ENCODE measurements at places on chromosomes 1 and 21.
A peak's percentile ranks its signal among the peaks of the same experiment; 100 is the strongest.

DNA sequence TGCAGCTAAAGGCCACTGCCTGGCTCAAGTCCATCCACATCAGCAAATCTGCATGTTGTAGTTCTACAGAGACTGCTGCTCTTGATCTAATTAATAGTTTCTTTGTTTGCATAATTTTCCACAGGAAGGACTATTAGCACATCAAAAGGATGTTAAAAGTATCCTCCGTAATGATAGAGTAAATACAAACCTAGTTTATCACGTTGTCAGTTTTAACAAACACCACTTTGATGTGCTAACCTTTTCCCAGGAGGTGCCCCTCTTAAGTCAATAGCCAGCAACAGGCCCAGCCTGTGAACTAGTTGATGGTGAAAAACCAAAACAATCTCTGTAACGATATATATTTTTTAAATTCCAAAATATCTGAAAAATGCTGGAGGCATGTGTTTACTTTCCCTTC is 64.2 kb upstream of the SLC22A15 start:
- no peak for DNase-seq

DNA sequence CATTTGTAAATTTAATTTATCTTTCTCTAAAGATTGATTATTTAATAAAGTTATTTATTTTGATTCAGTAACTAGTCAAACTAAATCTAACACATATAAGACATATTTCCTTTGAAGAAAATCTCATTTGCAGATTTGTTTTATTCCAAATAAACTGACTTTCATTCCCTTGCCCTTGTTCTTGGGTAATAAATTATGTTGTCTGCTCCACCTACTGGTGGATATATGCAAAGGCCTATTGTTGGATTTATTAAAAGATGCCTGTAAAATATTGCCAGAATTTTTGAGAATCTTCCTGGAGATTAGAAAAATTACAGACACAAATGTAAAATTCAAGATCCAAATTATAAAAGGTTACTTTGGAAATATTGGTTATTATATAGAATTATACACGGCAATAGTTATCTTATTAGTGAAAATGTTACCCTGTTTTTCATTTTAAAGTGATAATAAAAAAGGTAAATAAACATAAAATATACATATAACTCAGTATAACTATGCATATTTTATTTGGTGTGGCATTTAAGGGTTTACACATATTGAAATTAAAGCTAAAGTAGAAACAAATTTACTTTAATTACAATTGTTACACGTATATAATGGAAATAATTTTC is 116.1 kb downstream of the SPATA17 start:
- no peak for DNase-seq

DNA sequence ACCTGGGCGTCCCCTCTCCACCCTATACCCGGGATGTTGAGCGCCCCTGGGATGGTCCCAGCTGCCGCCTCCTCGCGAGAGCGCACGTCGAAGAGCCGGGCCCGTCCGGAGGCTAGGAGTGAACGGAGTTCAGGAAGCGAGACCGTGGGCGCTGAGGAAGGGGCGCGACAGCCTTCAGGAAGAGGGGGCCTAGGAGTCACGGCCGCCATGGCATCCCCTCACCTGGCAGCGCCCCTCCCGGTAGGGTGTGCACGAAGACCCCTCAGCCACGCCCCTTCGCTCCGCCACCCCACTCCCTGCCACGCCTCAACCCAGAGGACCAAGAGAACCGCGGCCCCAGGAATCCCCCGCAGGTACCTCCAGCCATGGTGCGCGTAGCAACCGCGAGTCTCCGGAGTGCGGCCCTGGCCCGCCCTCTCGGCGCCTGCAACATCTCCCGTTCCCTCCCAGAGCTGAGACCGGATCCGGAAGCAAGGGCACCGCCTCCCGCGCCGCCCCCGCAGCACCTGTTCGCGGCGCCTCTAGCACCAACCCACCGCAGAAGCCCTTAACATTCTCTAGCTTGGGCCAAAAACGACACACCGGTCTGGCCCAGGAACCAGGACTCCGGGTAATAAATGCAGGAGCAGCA is at the start of gene TSTD1:
Gene TSTD1 (minus strand): TSS at position 442 of the 631 bp plus-strand sequence. CDS start 75 bp downstream, at position 367.
- DNase-seq, result peak; percentile 84

GRCh38 chr1:210525716-210526454 is 197.2 kb downstream of the HHAT start:
- peak; percentile 13 for DNase-seq

- DNase-seq, result peak; percentile 94
Observed at GRCh38 chr1:59669752-59670312, 144.9 kb upstream of the HOOK1 start.

GRCh38 chr1:48026701-48027532 is 29.7 kb upstream of the TRABD2B start:
- no peak for DNase-seq

DNA sequence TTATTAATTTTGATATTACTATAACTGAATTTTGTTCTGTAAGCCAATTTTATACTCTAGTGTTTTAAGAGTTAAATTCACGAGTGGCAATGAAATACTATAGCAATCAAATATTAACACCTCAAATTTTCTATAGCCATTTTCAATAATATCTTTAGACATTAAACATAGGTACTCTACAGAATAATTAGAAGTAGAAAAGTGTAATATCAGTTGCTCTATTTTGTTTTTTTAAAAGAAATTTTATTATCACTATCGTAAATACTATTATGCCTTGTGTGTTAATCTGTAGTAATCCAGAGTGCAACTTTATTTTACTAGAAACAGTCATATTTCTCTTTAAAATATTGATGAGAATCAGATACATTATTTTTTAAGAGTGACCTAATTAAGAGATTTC is 691.2 kb downstream of the USP25 start:
- DNase-seq, result no peak

DNA sequence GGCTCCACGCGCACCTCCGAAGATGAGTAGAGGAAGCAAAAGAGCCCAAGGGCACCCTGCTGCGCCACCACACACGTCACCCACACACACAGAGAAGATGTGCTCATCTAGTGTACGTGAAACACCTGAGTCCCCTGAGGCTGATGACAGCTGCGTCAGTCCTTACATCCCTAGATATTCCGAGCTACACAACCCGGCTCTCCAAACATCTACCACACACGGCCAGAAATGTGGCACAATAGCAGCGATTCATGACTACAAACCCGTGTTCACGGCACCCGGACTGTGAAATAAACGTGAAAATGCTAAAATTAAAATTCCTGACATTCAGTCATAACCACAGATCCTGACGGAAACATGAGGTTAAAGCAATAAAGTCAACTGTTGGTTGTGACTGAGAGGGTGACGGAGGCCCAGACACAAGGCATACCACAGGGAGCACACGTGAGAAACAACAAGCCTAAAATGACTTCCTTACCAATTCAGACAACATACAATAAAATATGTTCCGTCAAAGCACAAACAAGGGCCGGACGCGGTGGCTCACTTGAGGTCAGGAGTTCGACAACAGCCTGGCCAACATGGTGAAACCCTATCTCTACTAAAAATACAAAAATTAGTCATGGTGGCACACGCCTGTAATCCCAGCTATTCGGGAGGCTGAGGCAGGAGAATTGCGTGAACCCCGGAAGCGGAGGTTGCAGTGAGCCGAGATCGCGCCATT is 7.3 kb downstream of the SSU72 start:
- no peak for DNase-seq

- peak; percentile 5 for DNase-seq
Observed at GRCh38 chr1:95888941-95889390, 655.0 kb downstream of the RWDD3 start.

DNA sequence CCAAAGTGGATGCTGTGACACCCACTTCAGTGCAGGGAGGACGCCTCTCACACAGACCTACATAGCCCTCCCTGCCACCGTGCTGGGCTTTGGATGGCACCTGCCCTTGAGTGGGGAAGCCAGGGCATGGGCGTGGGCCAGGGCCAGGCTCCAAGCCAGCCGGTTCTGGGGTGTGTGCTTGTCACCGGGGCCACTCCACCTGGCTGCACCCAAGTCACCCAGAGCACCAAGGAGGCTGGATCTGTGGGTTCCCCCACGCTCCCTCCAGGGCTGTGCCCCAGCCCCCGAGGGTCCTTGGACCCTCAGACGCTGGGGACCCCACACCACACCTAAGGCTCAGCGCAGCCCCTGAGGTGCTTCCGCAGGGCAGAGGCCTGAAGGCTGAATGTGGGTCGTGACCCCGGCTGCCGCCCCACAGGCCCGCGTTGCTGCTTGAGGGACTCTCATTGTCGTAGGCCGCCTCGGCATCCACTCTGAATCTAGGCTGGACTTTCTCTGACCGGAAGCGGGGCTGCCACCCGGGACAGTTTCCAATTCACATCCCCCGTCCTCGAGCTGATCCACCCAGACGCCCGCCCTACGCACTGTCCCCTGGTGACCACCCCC is 1.5 kb downstream of the MXRA8 start:
- no peak for DNase-seq

- no peak for DNase-seq
Observed at GRCh38 chr21:46412521-46413364, 45.9 kb upstream of the DIP2A start.

DNA sequence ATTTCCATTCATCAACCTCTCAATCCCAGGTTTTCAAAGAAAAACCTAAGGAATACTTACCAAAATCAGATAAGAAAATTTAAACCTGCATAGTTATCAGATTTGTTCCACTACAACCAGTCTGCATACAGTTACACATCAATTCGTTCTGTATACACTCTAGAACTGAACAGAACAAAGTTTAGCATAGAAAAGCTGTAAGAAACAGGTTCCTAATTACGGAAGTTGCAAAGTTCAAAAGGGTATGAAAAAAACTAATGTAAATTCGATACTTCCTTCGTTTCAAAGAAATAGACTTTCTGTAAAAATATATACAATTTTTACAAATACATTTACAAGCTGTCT is 3.1 kb downstream of the MCL1 start:
- DNase-seq, result no peak

GRCh38 chr21:33892853-33893252 is 22.8 kb downstream of the ATP5PO start:
- DNase-seq, result peak; percentile 81

GRCh38 chr1:151918819-151919610 is 9.7 kb upstream of the THEM4 start:
- no peak for DNase-seq

DNA sequence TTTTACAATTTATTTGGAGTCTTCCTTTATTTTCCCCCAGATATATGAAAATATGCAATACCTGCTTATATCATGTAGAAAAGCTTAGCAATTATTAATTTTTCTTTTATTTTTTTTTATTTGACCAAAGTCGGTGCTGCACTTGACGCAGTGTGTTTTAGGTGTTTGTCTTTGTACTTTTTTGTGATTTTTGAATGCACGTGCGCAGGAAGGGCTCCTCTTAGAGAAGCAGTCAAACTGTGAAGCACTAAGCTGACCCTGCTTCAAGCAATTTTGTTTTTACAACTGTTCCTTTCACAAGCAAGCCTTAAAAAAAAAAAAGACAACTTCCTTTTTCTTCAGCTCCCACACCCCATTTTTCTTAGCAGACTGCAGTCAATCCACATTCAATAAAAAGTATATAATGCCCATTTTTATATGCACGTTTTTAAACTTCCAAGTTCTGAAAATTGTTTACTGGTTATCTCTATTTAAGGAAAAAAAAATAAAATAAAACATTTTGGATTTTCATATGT is 267.4 kb downstream of the TM2D1 start:
- no peak for DNase-seq

GRCh38 chr1:183810756-183811544 is 6.0 kb downstream of the RGL1 start:
- DNase-seq, result no peak

DNA sequence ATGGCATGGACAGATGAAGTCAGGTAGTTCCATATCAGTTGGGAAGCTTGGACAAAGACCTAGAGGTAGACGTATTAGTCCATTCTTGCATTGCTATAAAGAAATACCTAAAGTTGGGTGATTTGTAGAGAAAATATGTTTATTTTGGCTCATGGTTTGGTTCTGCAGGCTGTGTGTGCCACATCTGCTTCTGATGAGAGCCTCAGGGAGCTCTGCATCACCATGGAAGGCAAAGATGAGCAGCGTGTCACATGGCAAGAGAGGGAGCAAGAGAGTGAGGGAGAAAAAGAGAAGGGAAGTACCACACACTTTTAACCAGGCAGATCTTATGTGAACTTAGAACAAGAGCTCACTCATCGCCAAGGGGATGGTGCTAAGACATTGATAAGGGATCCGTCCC is 9.0 kb downstream of the TSACC start:
- no peak for DNase-seq

DNA sequence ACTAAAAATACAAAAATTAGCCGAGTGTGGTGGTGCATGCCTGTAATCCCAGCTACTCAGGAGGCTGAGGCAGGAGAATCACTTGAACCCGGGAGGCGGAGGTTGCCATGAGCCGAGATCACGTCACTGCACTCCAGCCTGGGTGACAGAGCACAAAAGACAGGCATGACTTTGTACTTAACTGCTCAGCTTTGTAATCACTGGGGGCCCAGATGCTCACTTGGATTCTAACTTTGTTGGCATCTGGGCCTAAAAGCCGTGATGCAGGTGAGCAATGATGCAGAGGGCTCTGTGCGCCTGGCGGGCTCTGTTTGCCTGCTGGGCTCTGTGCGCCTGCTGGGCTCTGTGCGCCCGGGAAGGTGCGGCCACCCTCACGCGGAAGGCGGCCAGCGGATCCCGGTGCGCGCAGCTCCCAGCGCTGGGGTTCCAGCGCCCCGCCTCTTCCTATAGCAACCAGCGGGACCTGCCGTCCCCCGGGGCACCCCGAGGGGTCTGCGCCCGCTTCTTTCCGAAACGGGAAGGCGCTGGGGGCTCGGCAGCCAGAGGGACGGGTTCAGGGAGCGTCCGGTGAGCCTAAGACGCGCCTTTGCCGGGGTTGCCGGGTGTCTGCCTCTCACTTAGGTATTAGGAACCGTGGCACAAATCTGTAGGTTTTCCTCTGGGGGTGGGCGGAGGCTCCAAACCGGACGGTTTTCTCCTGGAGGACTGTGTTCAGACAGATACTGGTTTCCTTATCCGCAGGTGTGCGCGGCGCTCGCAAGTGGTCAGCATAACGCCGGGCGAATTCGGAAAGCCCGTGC is 31.7 kb downstream of the PRMT2 start:
- DNase-seq, result peak; percentile 54

- no peak for DNase-seq
Observed at GRCh38 chr1:100989306-100990077, 36.1 kb downstream of the DPH5 start.

- no peak for DNase-seq
Observed at GRCh38 chr1:169338617-169339016, 29.0 kb downstream of the NME7 start.

DNA sequence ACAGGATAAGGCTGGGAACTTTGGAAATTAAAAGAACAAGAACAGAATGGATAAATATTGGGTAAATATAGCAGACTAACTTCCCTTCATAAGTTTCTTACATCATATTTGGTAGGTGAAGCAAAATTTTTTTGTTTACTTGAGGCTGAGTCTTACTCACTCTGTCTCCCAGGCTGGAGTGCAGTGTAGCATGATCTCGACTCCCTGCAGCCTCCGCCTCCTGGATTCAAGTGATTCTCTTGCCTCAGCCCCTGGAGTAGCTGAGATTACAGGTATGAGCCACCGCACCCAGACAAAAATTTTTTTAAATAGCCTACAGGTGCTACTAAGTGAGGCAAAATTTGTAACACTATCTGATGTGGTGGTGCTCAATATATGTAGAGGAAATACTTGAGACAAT is 50.7 kb downstream of the TM2D1 start:
- DNase-seq, result no peak

GRCh38 chr1:112325504-112325903 is 70.5 kb upstream of the CTTNBP2NL start:
- peak; percentile 51 for DNase-seq

GRCh38 chr21:42113926-42114409 is 42.9 kb downstream of the UMODL1 start:
- DNase-seq, result no peak

GRCh38 chr1:156430866-156431265 is 61.9 kb downstream of the RHBG start:
- no peak for DNase-seq

- DNase-seq, result peak; percentile 66
Observed at GRCh38 chr1:19344372-19344810, 32.3 kb downstream of the SLC66A1 start.

Measured in ELF-1 (cell line).